ENCODE measurements at places on chromosomes 13 and 19.

DNA sequence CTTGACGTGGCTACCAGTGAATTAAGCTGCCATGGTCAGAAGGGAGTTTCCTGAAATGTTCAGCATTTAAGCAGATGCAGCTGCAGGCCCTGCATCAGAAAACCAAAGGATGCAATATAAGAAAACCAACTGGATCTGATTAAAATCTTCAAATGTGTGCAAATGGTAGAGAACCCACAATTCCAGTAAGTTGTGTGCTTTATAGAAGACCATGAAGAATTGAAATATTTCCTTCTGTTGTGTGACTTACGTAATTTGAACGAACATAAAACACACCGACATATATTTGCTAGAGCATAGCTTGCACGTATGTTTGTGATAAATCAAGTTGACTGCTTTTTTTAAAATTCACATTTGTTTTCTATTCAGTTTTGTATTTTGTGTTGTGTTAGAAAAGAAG lies 191.4 kb downstream of the COL4A1 start:
- H3K36me3 ChIP-seq, result no peaks in the 10 kb centered on the region
- H3K27me3 ChIP-seq, result no peaks in the 10 kb centered on the region
- H3K27ac ChIP-seq, result no peak overlapping the region
- H3K4me3 ChIP-seq, result no peak overlapping the region
- no peaks in the 10 kb centered on the region for H3K4me1 ChIP-seq

- no peaks in the 10 kb centered on the region for H3K36me3 ChIP-seq
- H3K27me3 ChIP-seq, result no peaks in the 10 kb centered on the region
- no peak overlapping the region for H3K27ac ChIP-seq
- H3K4me3 ChIP-seq, result no peak overlapping the region
Measured at GRCh38 chr19:17078036-17078919, 2.7 kb downstream of the MYO9B start.

DNA sequence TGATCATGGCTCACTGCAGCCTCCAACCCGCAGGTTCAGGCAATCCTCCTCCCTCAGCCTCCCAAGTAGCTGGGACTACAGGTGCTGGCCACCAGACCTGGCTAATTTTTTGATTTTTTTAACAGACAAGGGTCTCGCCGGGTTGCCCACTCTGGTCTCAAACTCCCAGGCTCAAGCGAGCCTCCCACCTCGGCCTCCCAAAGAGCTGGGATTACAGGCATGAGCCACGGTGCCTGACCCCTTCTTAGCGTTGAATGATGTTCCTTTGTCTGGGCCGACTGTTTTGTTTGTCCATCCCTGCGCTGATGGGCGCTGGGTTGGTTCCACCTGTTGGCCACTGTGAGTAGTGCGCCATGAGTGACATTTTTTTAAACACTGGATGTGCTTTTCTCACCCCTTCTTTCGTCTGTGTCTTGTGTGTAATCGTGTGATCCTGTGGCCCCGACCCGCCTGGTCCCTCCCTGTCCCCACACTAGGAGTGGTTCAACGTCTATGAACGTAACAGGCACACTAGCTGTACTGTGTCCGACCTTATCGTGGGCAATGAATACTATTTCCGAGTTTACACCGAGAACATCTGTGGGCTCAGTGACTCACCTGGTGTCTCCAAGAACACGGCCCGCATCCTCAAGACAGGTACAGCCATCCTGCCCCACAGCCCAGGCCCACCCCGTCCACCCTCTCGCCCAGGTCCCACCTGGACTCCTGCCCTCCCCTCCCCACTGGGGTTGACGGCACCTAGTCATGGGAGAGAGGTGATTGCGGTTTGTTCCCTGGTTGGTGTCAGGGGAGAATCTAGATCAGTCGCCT lies 15.0 kb upstream of the EMC10 start:
- H3K27me3 ChIP-seq, result no peaks in the 10 kb centered on the region
- H3K4me3 ChIP-seq, result no peak overlapping the region
- no peak overlapping the region for H3K27ac ChIP-seq

- peaks cover 5% of the 10 kb centered on the region for H3K27me3 ChIP-seq
- H3K27ac ChIP-seq, result no peak overlapping the region
- no peak overlapping the region for H3K4me3 ChIP-seq
Measured at GRCh38 chr13:73055813-73056564, 2.8 kb upstream of the KLF5 start.

DNA sequence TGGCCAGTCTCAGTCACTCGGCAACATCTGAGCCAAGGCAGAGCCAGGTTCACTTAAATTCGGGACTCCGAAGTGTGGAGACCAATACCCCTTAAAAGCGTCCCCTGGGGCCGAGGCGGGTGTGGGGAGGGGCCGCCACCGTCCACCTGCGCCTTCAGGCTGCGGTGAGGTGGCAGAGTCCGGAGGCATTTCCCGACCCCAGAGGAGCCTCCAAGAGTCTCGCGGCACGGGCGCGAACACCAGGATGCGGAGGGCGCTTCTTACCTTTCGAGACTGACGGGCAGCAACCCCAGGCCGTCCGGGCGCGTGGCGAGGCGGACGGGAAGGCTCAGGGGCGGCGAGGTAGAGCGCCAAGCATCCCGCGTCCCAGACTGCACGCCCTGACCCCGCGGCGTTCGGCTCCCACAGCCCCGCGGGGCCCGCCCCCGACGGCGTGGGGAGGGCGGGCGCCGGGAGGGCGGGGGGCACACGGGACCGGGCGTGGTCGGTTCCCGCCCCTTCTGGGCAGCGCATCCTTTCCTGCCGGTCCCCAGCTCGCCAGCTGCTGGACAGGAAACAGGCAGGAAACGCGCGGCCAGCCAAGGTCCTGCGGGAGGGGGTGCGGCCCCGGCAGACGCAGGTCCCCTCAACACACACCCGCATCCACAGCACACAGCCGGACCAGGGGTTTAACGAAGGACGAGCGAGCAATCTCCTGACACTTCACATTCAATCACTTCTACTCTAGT lies at the start of gene THSD1:
THSD1 (minus strand) TSS at position 406 of the 728 bp plus-strand sequence. CDS start 3,572 bp downstream, outside the sequence.
- H3K4me1 ChIP-seq, result no peaks in the 10 kb centered on the region
- DNase-seq, result peak; percentile 66
- H3K4me3 ChIP-seq, result peak within 1 kb of the TSS; percentile 41

- no peaks in the 10 kb centered on the region for H3K4me1 ChIP-seq
- H3K27ac ChIP-seq, result no peak within 1 kb of the TSS
- no peak within 1 kb of the TSS for H3K4me3 ChIP-seq
- H3K27me3 ChIP-seq, result no peaks in the 10 kb centered on the region
- H3K36me3 ChIP-seq, result no peaks in the 10 kb centered on the region
Measured at GRCh38 chr13:99258210-99258860, at the start of gene GPR18. Gene GPR18 (minus strand): TSS chr13:99258379. CDS start chr13:99255872, 2,507 bp downstream.

DNA sequence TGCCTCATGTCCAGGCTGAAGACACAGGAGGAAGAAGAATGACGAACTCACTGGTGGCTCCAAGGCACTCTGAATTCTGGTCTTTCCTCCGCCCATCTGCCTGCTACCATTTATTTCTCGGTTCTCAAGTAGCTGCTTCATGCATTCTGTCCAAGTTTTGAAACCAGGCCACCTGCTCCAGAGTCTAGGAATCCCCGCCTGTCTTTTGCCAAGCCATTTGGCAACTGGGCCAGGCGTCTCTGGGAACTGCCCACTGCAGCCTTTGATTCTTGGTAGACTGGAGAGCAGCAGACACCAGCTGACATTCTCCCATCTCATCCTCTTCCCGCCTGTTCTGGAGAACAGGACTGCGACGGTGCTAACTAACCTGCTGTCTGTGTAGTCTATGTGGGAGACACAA lies 10.8 kb downstream of the SLC35E1 start:
- H3K27me3 ChIP-seq, result no peaks in the 10 kb centered on the region
- no peak for DNase-seq
- H3K27ac ChIP-seq, result no peak overlapping the region
- H3K36me3 ChIP-seq, result peaks cover 27% of the 10 kb centered on the region
- H3K4me3 ChIP-seq, result no peak overlapping the region

GRCh38 chr13:113860665-113861432 lies 3.0 kb downstream of the GAS6 start:
- H3K36me3 ChIP-seq, result peaks cover 6% of the 10 kb centered on the region
- H3K27me3 ChIP-seq, result peaks cover 5% of the 10 kb centered on the region
- H3K4me3 ChIP-seq, result no peak overlapping the region
- H3K4me1 ChIP-seq, result peaks cover 57% of the 10 kb centered on the region

DNA sequence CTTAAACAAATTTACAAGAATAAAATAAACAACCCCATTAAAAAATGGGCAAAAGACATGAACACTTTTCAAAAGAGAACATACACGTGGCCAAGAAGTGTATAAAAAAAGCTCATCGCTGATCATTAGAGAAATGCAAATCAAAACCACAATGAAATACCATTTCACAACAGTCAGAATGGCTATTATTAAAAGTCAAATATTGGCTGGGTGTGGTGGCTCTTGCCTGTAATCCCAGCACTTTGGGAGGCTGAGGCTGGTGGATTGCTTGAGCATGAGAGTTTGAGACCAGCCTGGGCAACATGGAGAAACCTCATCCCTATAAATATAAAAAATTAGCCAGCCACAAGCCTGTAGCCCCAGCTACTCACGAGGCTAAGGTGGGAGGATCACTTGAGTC lies 89.9 kb downstream of the UBL3 start:
- no peak overlapping the region for H3K4me3 ChIP-seq
- no peak overlapping the region for H3K27ac ChIP-seq
- H3K4me1 ChIP-seq, result no peaks in the 10 kb centered on the region
- no peaks in the 10 kb centered on the region for H3K27me3 ChIP-seq
- no peak for DNase-seq

- no peak overlapping the region for H3K27ac ChIP-seq
- H3K4me1 ChIP-seq, result no peaks in the 10 kb centered on the region
- no peak overlapping the region for H3K4me3 ChIP-seq
- no peaks in the 10 kb centered on the region for H3K36me3 ChIP-seq
- H3K27me3 ChIP-seq, result no peaks in the 10 kb centered on the region
Measured at GRCh38 chr13:32903720-32904119, 112.5 kb upstream of the KL start.

DNA sequence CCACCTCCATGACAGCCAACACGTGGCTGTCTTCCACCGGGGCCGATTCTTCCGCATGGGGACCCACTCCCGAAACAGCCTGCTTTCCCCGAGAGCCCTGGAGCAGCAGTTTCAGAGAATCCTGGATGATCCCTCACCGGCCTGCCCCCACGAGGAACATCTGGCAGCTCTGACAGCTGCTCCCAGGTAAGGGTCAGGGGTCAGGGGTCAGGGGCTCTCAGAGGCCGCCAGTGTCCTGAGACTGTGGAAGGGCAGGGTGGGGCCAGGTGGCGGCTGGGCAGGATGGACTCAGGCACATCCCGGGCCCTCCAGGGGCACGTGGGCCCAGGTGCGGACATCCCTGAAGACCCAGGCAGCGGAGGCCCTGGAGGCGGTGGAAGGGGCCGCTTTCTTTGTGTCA lies 15.0 kb downstream of the CPT1C start:
- no peak for DNase-seq
- H3K27ac ChIP-seq, result no peak overlapping the region
- H3K36me3 ChIP-seq, result no peaks in the 10 kb centered on the region

DNA sequence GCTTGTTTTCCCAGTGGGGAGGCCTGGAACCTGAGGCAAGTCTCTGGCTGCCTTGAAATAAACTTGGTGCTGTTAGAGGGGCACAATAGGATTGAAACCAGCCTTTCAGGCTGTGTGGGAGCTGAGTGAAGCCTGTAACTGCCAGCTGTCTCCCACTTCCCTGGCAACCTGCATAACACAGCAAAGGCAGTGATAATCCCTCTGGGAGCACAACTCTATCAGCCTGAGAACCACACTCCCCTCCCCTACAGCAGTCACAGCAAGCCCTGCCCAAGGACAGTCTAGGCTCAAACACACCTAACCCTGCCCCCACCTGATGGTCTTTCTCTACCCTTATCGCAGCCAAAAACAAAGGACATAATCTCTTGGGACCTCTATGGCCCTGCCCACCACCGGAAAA lies 683.8 kb upstream of the ATXN8OS start:
- H3K36me3 ChIP-seq, result no peaks in the 10 kb centered on the region
- no peaks in the 10 kb centered on the region for H3K27me3 ChIP-seq
- H3K4me3 ChIP-seq, result no peak overlapping the region
- H3K27ac ChIP-seq, result no peak overlapping the region
- DNase-seq, result no peak

GRCh38 chr19:3135961-3136683 lies at the start of gene GNA15:
Gene GNA15 (plus strand): TSS chr19:3136033. CDS start chr19:3136451, 418 bp downstream.
- no peak within 1 kb of the TSS for H3K27ac ChIP-seq
- no peaks in the 10 kb centered on the region for H3K36me3 ChIP-seq
- no peak for DNase-seq
- peaks cover 2% of the 10 kb centered on the region for H3K4me1 ChIP-seq
- no peak within 1 kb of the TSS for H3K4me3 ChIP-seq

- no peaks in the 10 kb centered on the region for H3K4me1 ChIP-seq
- DNase-seq, result no peak
- H3K36me3 ChIP-seq, result no peaks in the 10 kb centered on the region
Measured at GRCh38 chr13:72694314-72694713, 33.1 kb downstream of the MZT1 start.

- H3K4me1 ChIP-seq, result no peaks in the 10 kb centered on the region
- no peak for DNase-seq
- H3K36me3 ChIP-seq, result no peaks in the 10 kb centered on the region
- H3K27ac ChIP-seq, result no peak overlapping the region
- no peaks in the 10 kb centered on the region for H3K27me3 ChIP-seq
Measured at GRCh38 chr13:112727581-112727980, 37.7 kb downstream of the ATP11A start.

DNA sequence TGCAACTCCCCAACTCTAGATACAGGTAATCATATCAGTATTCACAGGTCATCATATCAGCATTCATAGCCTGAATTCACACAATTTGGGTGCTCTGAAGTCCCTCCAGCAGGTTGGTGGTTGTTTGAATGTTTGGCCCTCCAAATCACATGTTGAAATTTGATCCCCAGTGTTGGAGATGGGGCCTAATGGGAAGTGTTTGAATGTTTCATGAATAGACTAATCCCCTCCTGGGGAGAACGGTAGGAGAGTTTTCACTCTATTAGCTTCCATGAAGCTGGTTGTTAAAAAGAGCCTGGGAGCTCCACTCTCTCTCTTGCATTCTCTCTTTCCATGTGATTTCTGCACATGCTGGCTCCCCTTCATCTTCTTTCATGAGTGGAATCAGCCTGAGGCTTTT lies 288.6 kb upstream of the PCDH9 start:
- H3K4me1 ChIP-seq, result no peaks in the 10 kb centered on the region
- H3K27me3 ChIP-seq, result no peaks in the 10 kb centered on the region
- no peak overlapping the region for H3K4me3 ChIP-seq

GRCh38 chr19:14061081-14061749 lies 661 bp downstream of the PALM3 start:
- no peak for DNase-seq
- H3K4me1 ChIP-seq, result peaks cover 14% of the 10 kb centered on the region
- no peaks in the 10 kb centered on the region for H3K36me3 ChIP-seq
- H3K4me3 ChIP-seq, result peak overlapping the region; percentile 60

DNA sequence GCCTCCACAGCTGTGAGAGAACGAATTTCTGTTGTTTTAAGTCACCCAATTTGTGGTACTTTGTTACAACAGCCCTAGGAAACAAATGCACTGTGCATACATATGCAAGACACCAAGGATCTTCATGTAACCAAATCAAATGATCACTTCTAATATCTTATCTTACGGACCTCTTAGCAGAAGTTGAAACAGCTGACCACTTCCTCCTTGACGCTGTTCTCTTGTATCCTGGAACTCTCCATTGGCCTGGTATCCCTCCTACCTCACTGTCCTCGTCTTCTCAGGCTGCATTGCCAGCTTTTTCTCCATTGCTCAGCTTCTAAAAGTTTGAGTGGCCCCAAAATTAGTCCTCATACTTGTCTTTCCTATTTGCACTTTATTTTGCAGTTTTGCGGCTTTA lies 200.4 kb downstream of the DLEU7 start:
- no peak for DNase-seq
- H3K27me3 ChIP-seq, result no peaks in the 10 kb centered on the region
- H3K4me1 ChIP-seq, result no peaks in the 10 kb centered on the region
- H3K27ac ChIP-seq, result no peak overlapping the region
- no peaks in the 10 kb centered on the region for H3K36me3 ChIP-seq
- no peak overlapping the region for H3K4me3 ChIP-seq

GRCh38 chr19:55276720-55277430 lies 3.0 kb downstream of the HSPBP1 start:
- no peaks in the 10 kb centered on the region for H3K27me3 ChIP-seq
- no peak for DNase-seq
- H3K4me3 ChIP-seq, result no peak overlapping the region
- H3K4me1 ChIP-seq, result peaks cover 6% of the 10 kb centered on the region
- H3K27ac ChIP-seq, result no peak overlapping the region
- peaks cover 7% of the 10 kb centered on the region for H3K36me3 ChIP-seq

Data from kidney (tissue), 22 donors.